ENCODE measurements at places on chromosomes 13 and 19.
A peak's percentile ranks its signal among the peaks of the same experiment; 100 is the strongest.

DNA sequence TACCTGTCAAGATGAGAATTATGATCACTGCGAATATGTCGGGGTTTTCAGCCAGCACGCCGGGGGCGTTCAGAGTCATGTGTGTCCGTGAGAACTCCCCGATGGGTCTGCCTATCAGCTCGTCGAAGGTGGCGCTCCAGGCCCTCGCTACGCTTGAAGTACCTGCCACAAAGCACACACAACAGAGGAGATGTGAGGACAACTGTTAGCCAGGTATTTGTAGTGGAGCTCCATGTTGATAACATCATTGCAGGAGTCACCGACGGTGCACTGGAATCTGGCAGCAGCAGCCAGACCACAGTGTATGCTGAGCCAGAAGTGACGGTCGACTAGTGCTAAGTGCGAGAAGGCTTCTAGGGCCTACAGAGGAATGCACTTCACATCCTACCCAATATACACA lies 62.7 kb downstream of the SLC7A1 start:
- no peak for DNase-seq

GRCh38 chr13:108270442-108270841 lies 924 bp downstream of the TNFSF13B start:
- DNase-seq = no peak

- DNase-seq = peak; percentile 17
Measured at GRCh38 chr19:12092956-12093355, 28.4 kb downstream of the ZNF844 start.

- no peak for DNase-seq
Measured at GRCh38 chr19:33408538-33409434, 35.3 kb downstream of the CEBPG start.

GRCh38 chr19:5479958-5480357 lies 24.7 kb downstream of the ZNRF4 start:
- no peak for DNase-seq

- DNase-seq = peak; percentile 52
Measured at GRCh38 chr19:12163826-12164225, 930 bp downstream of the ZNF136 start.

GRCh38 chr13:46387064-46387851 lies at the start of gene RUBCNL:
Gene RUBCNL, minus strand, starts transcription at chr13:46387252. Its CDS starts 14,777 bp downstream, at chr13:46372475.
- DNase-seq = peak; percentile 50

DNA sequence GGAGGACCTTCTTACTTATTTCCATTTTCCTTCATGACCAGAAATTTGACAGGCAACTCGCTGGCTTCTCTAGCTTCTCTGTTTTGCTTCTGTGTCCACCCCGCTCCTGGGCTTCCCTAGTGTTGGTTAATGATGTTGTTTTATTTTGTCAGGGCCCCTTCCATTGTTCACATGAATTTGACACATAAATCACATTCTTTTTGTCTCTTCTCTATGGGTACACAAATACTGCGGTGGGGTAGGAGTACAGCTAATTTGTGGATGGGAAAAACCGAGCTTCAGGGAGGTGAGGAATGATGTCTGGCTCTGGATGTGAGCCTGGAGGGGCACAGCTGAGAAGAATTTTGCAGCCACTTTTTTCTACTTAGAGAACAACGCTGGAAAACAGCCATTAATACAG lies 199.8 kb downstream of the DNAJC15 start:
- no peak for DNase-seq

DNA sequence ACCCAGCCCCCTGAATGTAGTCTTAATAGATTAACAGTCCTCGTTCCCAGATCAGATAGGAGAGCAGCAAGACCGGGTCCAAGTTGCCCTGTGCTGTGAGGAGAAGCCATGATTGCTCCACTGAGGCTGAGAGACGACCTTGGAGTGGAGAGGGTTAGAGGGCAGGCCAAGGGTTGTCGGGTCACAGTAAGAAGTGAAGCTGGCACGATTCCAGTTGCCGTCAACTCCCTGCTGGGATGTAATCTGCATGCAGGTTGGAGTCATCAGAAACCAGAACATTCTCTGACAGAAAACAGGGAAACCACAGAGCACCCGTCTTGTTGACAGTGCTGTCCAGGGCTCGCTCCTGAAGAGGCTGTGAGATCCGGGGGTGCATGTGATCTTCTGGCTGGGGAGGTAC lies 19.0 kb upstream of the ATP11A start:
- no peak for DNase-seq

DNA sequence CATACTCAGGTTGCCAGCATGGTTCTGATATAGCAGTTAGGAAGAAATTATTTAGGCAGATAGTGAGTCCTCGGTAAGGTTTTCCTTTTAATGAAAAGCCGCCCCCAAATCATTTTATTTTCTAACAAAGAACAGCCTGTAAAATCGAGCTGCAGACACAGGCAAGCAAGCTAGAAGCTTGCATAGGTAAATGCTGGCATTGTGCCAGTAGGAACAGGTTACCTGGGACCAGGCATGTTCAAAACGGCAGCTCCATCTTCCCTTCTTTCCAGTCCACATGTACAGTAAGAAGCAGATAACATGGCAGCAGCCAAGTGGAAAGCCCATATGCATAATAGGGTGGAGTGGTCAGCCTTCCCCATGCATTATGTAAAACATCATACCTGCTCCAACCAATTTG lies 71.1 kb downstream of the UGGT2 start:
- no peak for DNase-seq

GRCh38 chr19:47370045-47370611 lies 21.0 kb downstream of the DHX34 start:
- DNase-seq = peak; percentile 77

DNA sequence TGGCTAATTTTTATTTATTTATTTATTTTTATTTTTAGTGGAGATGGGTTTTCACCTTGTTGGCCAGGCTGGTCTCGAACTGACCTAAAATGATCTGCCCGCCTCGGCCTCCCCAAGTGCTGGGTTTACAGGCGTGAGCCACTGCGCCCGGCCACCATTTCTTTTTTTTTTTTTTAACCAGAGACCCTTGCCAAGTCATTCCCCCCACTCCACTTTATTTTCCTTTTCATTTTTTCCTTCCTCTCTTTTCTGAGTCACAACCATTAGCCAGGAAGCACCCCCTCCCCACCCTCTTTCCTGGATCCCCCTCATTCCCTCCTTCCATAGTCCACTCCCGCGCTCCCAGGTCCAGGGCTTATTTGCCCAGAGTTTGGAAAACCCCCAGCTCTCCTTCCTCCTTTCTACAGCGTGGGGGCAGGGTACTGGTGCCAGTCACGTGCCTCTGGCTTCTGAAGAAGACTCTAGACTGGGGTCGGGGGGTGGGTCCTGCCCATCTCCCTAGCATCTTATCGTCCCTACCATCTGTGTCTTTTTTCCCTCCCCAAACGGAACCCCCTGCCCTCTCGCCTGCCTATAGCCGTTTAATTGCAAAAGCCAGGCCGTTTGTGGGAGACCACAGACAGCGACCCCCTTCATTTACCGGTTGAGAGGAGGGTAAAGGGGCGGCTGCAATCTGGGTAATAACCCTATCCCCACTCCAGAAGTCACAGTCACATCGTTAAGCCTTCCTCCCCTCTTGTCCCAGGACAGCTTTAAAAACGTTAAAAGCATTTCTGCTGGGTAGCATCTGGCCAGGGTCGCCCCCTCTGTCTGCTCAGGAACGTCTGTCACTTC lies 1.1 kb upstream of the CALR start:
- peak; percentile 46 for DNase-seq

GRCh38 chr19:10110076-10110971 lies 1.2 kb upstream of the P2RY11 start:
- DNase-seq = no peak

DNA sequence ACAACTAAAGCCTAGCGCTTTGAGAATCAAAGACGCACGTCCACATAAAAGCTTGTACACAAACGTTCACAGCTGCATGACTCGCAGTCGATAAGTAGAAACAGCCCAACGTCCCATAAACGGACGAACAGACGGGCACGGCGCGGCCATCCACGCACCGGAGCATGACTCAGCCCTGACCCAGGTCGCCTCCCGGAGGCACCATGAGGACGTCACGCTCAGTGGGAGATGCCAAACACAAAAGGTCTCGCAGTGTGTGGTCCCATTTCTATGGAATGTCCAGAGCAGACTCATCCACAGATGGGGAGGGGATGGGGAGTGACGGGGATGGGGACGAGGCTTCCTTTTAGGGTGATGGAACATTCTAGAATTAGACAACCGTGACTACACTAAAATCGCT lies 9.4 kb downstream of the POLRMT start:
- peak; percentile 87 for DNase-seq

DNA sequence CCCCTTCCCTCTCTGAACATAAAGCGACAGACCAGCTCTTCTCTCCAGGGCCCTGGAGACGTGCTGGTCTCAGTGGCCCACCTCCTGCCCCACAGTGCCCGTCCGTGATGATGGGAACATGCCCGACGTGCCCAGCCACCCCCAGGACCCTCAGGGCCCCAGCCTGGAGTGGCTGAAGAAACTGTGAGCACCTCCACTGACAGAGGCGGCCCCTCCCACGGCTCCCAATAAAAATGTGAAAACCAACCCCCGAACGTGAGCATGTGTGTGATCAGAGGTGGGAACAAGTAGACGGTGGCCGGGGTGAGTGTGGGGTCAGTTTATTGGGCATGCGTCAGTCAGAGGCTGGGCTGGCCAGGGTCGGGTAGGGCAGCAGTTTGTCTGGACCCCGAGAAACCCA lies 4.1 kb downstream of the NDUFA3 start:
- DNase-seq = no peak

DNA sequence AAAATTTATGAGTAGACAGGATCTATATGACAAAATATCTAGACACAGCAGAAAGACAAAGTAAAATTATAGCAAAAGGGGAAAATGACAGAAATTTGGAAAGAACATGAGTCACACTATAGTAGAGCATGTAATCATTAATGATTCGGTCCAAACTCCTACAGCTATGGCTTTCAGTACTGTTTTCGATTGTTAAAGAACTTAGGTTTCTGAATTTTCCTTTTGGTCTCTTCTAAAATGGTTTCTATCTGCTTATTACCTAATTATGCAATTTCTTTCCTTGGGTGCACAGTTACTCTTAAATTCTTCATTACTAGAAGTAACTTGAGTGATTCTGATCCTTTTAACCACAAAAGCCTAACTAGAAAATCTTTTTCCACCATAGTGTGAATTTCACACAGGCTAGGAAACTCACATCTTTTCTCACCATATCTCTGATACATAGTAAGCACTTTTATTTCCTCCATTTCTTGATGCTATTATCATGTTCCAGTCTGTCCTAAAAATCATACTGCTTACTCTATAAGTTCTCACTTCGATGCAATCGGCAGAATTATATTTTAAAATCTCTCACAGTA lies 1101.4 kb downstream of the PCDH9 start:
- DNase-seq = no peak

- no peak for DNase-seq
Measured at GRCh38 chr13:36258831-36259230, 38.8 kb downstream of the CCDC169 start.

DNA sequence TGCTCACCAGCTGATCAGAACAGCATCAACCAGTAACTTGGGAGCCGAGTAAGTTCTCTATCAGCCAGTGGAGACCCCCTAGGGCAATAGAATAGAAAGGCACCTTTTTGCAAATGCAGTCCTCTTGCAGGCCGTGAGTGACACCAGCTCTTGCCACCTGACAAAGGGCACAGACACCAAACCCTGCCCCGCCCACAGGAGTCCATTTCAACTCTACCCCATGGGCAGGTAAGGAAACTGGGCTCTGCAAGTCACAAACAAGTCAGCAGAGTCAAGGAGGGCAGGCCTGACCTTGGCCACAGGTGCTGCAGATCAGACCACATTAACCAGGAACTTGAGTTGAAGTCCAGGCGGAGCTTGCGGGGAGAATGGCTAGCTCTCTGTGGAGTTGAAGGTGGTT lies 77.4 kb upstream of the SPATA13 start:
- DNase-seq = no peak

Data from ELR (cell line).